ENCODE measurements at places on chromosomes 7 and 10. TPM values are rescaled to one million over a fixed set of nuclear protein-coding genes. Genes with fewer than 3 reads are reported as not detected.

C10orf88 gene
- 7.7 TPM for total RNA-seq

FAM170B gene
- not detected for total RNA-seq

GRCh38 chr10:113362645-113363091 is 190.2 kb upstream of the HABP2 start:
- DNase-seq: no peak

DNA sequence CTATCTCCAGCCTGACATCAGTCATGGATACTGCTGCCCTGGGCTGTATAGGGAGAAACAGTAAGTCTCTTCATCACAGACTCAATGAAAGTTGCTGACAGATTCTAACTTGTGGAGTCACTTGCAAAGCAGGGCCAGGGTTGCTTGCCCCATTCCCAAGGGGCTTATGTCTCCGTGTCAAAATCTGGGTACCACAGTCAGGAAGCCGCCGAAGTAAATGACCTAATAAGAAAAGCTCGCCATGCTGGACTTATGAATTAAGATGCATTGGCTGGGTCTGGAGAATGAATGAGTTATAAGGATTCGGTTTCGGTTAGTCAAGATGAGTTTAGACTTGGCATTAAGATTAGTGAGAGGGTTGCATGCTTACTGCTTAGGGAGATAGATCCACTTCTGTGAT is 10.8 kb upstream of the OR6V1 start:
- no peak for DNase-seq

- DNase-seq: no peak
Observed at GRCh38 chr10:121792198-121792597, 135.6 kb downstream of the ATE1 start.

- no peak for DNase-seq
Observed at GRCh38 chr10:102322914-102323313, 72.6 kb upstream of the NFKB2 start.

GBF1 gene
- total RNA-seq: 32.4 TPM

DNA sequence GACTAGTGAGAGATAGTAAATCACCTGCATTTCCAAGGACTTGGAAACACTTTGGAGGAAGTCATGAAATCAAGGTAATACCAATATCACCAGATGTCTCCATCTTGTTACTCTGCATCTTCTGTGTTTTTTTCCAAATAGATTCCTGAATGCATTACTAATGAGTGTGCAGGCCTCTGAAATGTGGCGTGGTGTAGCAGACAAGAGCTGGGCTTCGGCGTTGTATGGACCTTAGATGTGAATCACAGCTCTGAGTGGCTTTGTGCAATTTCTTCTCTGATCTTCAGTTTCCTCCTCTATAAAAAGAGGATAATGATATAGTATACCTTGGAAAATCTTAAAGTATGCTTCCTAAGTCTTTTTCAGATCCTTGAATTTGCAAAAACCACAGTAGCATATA is 9.6 kb upstream of the MYPN start:
- DNase-seq: no peak

MUC3A gene
- 50.6 TPM for total RNA-seq

GPR85 gene
- 0.09 TPM for total RNA-seq

DNA sequence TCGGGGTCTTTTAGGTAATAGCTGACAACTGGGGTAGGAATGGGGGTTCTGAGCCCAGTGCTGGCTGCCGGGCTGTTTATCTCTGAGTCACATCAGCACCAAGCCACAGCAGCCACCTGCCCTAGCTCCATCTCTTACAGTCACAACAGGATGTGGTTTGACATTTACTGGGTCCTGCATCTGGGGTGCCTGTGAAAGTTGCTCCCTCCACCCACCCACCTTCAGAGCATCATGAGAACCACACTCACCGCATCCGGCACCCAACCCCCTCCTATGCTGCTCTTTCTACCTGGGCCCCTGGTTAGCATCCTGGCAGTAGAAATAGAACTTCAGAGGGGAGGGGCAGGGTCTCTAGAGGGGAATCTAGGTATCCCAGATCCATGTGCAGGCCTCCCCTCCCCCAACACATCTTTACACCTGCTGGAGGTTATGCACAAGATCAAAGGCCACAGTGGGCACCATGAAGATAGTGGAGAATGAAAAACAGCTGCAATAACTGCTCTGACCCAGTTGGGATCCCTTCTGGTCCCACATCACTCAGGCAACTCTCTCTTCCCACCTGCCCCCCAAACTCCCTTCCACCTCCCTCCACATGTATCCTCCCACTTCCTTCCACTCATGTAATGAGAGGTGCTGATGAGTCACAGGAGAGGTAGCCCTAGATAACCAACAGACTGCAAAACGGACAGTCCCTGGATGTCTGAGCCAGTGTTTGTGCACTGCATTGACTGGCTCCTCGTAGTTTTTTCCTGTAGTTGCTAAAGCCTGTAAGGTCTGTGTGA is 38.2 kb downstream of the PRSS2 start:
- DNase-seq: no peak

Measured in WTC11 (cell line).